ENCODE measurements at places on chromosomes 3 and 15.
A peak's percentile ranks its signal among the peaks of the same experiment; 100 is the strongest.

GRCh38 chr3:78183906-78184599, 1144.2 kb downstream of the ROBO2 start:
- DNase-seq, result no peak

- DNase-seq, result no peak
These were observed 129.9 kb upstream of the ABI3BP start for GRCh38 chr3:101123081-101123480.

DNA sequence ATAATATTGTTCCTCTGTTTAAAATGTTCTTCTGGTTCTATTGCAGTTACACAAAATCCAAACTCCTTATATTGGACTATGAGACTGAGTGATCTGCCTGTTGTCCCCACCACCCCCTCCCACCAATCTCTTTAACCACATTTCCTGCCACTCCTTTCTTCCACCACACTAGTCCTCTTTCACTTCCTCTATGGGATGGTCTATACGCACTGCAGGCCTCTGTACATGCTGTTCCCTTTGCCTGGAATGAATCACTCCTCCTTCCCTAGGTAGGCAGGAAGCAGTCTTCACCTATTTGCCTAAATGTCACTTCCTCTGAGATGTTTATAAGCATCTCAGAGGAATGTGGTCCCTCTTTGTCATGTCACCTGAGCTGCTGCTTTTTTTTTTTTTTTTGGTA, 4.0 kb downstream of the MAP2K1 start:
- no peak for DNase-seq

- no peak for DNase-seq
These were observed 128.9 kb downstream of the NSMCE3 start for GRCh38 chr15:29140475-29141307.

DNA sequence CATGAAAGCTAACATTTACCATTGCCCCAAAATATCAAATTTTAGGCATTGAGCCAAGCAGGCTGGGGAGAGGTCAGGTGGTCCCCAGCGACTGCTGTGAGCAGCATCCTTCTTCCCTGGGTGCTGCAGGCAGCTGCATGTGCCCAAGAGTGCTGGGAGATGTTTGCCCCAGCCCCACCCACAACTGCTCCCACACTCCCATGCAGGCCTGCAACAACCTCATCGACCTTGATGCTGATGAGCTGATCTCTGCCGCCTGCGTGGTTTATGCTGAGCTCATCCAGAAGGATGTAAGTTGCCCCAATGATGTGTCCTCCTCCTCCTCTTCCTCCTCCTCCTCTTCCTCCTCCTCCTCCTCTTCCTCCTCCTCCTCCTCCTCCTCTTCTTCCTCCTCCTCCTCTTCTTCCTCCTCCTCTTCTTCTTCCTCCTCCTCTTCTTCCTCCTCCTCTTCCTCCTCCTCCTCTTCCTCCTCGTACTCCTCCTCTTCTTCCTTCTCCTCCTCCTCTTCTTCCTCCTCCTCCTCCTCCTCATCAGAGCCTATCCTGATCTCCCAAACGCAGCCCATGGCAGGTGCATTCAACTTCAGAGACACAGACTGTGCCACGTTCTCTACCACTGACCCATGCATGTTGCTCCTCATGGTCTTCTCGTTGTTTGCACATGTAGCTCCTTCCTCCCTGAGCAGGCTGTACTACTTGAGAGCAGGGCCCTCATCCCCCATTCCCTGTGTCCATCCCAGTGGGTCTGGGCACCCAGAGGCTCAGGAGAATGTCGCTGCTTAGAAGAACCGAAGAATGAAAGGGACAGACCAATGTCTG, 15.1 kb downstream of the TBC1D21 start:
- no peak for DNase-seq

GRCh38 chr3:105195260-105195659, 171.4 kb upstream of the ALCAM start:
- DNase-seq, result no peak

DNA sequence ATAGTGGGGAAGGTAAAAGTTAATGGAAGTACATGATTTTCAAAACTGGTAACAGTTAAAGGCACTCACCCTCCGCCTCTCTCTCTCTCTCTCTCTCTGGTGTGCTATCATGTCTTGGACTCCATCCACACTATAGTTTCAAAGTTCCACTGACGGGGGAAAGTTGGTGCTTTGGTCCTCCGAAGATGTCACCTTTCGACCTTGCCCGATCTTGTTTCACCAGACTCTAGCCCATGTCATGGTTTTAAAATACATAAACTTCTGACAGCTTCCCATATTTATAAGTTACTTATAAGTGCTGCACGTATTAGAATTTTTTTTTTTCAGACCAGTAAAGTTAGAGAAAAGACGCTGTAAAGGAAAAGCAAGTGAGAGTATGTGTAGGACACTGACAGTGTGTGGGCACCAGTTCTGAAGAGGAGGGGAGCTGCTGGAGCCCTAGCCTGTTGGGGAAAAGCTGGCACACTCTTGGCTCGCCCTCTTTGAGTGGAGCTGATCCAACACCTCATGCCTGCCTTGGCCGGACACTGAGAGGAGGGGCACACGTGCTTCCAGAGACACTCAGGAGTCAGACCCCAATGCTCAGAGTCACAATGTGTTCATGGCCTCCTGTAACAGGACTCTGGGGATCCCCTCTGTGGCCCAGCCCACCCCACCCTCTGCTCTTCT, 200.5 kb upstream of the TPM1 start:
- no peak for DNase-seq

- DNase-seq, result peak; percentile 83
These were observed 72.9 kb upstream of the ATP2C1 start for GRCh38 chr3:130820976-130821375.

DNA sequence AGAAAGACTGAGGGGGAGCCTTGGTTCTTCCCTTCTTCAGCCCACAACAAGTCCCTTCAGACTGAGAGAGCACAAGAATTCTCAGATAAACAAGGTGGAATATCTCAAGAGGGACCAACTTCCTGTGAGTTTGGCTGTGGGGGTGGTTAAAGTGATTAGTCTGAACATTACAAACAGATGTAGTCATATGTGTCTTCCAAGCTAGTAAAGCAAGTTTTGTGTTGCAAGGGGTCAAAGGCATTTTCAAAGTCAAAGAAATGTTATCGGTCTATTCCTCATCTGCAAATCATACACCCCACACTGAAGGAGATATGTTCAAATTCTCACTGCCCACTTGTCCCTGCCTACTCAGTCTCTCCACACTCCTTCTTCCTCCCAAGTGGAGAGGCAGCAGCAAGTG, 242.5 kb downstream of the FAM43A start:
- DNase-seq, result no peak

- peak; percentile 77 for DNase-seq
These were observed 217.0 kb downstream of the ZNF621 start for GRCh38 chr3:40741729-40742128.

DNA sequence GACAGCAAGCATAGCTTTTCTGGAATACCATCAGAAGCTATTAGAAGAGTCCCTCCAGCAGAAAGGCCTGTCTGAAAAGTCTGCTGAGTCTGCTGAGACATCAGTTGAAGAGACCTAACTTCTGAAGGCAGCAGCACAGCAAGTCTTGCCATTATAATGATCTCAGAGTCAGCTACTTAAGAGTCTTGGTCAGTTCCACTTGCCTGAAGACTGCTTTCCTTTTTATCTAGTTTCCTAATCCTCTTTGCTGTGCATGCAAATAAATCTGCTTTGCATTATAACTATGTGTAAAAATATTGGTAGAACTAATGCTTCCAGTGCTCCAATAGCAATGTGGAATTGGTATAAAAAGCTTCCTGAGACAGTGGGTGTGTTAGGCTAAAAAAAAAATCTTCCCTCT, 34.9 kb upstream of the CPOX start:
- DNase-seq, result no peak

- no peak for DNase-seq
These were observed 523 bp downstream of the HDAC11 start for GRCh38 chr3:13480340-13481318.

DNA sequence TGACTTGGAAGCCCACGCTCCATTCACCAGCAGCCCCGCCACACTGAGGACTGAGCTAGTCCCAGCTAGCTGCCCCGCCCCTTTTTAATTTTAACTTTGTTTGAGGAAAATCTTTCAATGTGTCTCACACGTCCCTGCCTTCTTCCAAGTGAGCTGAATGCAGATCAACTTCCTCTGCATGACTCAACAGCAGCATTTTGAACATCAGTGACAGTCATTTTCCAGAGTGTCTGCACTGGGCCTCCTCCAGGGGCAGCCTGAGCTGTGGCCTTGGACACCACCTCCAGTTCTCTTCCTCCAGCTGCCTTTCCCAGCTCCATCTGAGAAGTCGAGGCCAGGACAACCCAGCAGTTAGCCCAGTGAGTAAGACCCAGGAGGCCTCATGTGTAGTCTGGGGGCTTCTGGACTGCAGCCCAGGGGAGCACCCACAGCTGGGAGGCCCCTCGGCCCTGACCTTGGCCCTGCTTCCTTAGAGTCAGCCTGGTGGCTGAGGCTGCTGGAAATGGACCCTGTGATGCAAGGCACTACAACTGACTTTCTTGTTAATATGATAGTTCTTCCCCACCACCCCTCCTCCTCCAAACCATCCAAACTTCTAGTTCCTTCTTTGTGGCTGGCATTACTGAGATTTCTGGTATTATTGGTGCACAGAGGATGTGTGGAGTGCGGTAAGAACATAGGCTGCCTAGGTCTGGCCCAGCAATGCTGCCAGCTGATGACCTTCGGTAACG, 21.4 kb upstream of the ESYT3 start:
- peak; percentile 54 for DNase-seq

GRCh38 chr15:81910355-81911021, 135.3 kb downstream of the MEX3B start:
- DNase-seq, result no peak

DNA sequence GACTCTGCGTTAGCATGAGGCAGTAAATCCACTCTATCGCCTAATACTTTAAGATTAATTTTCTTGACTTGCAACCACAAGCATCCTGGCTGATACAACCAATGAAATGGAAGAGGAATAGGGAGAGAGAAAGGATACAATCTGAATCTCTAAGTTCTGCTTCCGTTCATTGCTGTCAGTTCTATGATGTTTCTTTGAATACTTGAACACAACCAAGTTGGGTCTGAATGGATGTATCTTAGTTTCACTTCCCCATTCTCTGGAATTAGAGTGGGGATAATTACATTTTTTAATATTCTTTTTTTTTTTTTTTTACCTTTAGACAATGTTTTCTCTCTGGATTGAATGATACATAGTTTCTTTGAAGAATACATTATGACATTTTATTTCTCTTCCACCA, 22.9 kb downstream of the PDE8A start:
- no peak for DNase-seq

DNA sequence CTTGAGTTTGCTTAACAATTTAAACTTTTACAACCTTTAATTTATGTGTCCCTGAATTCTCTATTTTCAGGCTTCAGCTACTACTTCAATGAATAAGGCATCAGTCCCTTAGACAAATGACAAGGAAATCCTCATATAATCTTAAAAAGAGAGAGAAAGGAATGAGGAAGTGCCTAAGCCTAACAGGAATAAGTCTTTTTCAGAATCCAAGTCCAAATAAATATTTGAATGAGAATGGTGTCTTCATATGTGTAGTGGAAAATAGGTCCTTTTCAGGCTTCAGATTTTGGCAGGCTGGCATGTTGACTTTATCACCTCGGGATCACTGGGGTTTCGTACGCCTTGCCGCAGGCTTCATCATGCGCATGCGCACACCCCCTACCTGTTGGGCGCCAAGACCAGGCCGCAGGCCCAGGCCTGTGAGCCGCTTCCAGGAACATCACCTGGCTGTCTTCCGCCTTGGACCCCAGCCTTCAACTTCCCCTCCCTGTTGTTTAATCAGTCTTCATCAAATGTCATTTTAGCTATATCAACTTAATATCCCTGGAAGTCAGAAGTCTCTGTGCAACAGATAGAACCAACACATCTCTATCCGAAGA, 334.5 kb downstream of the SOX2 start:
- DNase-seq, result no peak

- DNase-seq, result no peak
These were observed 5.7 kb downstream of the NCEH1 start for GRCh38 chr3:172705170-172705569.

DNA sequence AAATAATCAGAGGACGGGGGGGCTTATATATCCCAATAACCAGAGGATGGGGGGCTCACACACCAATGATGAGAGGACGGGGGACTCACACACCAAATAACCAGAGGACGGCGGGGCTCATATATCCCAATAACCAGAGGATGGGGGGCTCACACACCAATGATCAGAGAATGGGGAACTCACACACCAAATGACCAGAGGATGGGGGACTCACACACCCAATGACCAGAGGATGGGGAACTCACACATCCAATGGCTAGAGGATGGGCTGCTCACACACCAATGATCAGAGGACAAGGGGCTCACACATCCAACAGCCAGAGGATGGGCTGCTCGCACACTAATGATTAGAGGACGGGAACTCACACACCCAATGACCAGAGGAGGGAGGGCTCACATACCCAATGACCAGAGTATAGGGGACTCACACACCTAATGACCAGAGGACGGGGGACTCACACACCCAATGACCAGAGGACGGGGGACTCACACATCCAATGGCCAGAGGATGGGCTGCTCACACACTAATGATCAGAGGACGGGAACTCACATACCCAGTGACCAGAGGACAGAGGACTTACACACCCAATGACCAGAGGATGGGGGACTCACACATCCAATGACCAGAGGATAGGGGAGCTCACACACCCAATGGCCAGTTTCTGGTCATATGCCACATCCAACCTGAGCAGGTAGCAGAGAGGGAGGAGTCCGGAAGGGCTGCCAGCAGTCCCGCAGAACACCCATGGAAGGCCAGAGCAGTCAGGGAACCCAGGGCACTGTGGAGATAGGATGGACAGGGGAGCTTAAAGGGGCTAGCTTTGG, 10.6 kb downstream of the RAB6B start:
- DNase-seq, result no peak

- DNase-seq, result no peak
These were observed 51.6 kb upstream of the CMTM8 start for GRCh38 chr3:32186876-32187275.

- DNase-seq, result no peak
These were observed 18.5 kb downstream of the KBTBD8 start for GRCh38 chr3:67016522-67017080.

DNA sequence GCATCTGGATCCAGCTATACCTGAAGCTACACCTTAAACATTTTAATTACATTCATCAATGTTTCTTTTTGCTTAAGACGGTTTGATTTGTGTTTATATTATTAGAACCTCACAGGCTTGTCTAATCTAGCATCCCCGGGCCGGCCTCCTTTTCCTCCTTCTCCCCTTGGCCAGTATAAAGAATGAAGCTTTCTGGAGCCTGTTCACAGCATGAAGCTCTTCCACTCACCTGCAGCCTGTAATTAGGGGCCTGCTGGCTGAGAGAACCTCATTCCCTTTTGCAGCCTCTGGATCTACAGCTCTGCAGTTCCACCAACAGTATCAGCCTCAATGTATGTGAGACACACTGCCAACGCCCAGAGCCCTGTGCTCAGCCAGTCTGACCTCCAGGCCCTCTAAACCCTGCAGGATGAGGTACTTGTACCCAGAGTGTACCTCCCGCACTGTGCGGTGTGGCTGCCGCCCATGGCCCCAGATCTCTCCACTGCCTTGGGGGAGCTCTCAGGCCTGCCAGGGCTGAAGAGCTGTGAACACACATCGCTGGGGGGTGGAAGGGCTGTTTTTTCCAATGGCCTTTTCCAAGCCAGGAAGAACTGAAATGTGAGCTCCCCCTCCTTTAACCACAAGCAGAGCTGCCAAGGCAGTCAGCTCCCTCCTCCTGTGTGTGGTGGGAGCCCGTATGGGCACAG, 114.7 kb upstream of the ALDH1A3 start:
- DNase-seq, result peak; percentile 96

GRCh38 chr3:150411106-150411460, 3.0 kb downstream of the TSC22D2 start:
- DNase-seq, result no peak
